Cardiac fibroblast (primary cell): ENCODE measurements at places on chromosomes 6 and 20.

GRCh38 chr20:22312744-22313346 lies 271.5 kb downstream of the FOXA2 start:
- peak; percentile 55 for DNase-seq

DNA sequence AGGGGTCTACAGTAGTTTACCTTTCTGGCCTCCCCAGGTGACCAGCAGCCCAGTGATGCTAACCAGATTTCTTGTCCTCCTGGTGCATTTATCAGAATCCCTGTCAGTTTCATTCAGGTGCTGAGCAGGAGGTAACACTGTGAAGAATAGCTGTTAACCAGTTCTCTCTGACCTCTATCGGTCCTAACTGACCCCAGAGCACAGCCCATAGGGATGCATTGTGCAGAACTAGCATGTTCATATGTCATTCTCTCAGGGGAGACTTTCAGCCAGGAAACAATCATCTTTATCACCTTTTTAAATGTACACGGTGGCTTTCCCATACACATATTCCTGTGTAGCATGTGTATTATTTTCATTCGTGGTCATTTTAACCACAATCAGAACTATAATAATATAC lies 49.9 kb downstream of the CNR1 start:
- no peak for DNase-seq

DNA sequence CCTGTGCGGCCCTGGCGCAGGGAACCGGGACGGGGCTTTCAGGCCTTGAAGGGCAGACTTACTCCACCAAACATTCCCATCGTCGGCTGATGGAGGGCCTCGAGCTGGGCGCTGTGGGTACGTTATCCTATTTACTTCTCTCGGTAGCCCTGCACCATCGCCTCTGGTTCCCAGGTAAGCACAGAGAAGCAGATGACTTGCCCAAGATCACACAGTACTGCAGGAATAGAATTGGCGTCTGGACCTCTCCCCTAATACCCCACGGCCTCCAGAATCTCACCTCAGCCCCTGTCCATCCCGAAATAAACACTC lies 46.4 kb downstream of the PDYN start:
- DNase-seq, result no peak

GRCh38 chr6:168273441-168274036 lies 46.0 kb downstream of the DACT2 start:
- no peak for DNase-seq

GRCh38 chr6:81771097-81771496 lies 18.6 kb upstream of the TENT5A start:
- DNase-seq, result no peak

DNA sequence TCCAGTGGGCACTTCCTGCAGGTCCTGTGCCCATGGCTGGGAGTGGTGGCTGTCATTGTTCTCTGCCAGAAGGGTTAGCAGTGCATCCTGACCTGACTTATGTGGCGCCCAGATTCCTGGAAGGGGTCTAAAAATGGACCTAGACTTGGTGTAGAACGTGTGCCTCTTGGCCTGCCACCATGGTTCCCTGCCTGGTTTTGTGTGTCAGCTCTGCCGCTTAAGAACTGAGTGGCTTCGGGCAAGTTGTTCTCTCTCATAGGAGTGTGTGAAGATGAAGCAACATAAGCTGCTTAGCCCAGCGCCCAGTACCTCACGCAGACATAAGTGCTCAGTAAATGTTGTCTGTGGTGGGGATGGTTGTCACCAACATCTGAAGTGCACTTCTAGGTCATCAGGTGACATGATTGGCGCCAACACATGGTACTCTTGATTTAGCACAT lies 52.1 kb downstream of the PTPN1 start:
- DNase-seq, result no peak

GRCh38 chr20:22920898-22921297 lies 114.2 kb upstream of the SSTR4 start:
- no peak for DNase-seq

GRCh38 chr6:26156105-26156849 lies 69.0 kb downstream of the HFE start:
- DNase-seq, result peak; percentile 90

DNA sequence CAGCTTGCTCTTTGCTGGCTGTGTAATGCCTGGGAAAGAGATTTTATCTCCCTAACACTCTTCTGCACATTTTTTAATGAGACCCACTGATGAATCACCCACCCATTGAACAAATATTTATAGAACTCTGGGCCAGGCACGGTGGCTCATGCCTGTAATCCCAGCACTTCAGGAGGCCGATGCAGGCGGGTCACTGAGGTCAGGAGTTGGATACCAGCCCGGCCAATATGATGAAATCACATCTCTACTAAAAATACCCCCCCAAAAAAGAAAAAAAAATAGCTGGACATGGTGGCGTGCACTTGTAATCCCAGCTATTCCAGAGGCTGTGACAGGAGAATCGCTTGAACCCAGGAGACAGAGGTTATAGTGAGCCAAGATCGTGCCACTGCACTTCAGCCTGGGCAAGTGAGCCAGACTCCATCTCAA lies 82.1 kb upstream of the SIRPA start:
- DNase-seq, result peak; percentile 91

DNA sequence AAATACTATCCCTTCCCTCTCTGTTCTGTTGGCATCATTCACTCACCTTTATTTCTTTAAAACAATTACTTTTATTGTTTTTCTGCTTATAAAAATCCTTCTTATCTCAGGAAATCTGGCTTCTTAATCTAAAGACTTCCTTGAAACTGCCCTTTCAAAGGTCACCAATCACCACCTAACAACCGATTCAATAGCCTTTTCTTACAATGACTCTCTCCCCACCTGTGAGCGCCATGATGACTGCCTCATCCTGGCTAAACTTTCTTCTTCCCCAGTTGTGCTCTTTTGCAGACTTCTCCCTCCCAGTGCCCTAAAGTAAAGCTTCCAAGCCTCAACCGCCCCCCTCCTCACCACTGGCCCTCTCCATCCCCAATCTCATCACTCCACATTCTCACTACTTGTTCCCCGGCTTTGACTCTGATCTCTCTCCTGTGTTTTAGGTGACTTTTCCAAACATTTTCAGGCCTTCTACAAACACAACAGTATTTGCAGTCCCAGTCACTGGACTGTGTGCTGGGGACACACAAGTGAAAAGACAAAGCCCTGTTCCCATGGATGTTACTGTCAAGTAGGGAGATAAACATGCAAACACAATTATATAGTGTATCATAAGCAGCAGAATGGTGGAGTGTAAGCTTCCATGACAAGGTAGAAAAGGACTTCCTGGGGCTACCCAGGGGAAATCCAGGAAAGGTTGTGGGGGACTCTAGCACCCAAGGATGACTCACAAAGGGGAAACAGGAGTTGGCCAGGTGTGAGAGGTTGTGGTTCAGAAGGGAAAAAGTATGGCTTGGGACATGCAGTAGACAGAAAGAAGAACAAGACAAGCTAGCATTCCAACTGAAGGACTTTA lies 12.8 kb downstream of the NHSL1 start:
- DNase-seq, result no peak

DNA sequence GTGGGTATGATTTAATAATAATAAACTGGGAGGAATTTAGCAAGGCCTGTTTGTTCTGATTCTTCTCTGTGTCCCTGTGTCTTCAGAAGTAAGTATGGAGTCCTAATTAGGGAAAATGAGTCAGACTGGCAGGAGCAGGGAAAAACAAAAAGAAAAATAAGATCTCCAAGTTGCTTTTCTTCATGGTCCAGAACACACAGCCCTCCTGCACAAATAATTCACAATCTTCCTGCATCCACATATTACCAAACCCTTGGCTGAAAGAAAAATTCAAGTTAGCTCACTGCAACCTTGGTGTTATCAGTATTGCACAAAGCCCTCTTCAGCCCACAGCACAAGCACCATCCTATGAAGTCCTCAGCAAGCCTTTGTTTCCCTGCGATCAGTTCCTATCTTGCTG lies 142.0 kb upstream of the LAMA2 start:
- no peak for DNase-seq

GRCh38 chr20:5327356-5327755 lies 10.6 kb upstream of the PROKR2 start:
- no peak for DNase-seq

GRCh38 chr6:4344317-4344899 lies 209.0 kb upstream of the ECI2 start:
- DNase-seq, result no peak

- peak; percentile 18 for DNase-seq
These were observed 6.0 kb downstream of the HSF2 start for GRCh38 chr6:122405417-122405816.

DNA sequence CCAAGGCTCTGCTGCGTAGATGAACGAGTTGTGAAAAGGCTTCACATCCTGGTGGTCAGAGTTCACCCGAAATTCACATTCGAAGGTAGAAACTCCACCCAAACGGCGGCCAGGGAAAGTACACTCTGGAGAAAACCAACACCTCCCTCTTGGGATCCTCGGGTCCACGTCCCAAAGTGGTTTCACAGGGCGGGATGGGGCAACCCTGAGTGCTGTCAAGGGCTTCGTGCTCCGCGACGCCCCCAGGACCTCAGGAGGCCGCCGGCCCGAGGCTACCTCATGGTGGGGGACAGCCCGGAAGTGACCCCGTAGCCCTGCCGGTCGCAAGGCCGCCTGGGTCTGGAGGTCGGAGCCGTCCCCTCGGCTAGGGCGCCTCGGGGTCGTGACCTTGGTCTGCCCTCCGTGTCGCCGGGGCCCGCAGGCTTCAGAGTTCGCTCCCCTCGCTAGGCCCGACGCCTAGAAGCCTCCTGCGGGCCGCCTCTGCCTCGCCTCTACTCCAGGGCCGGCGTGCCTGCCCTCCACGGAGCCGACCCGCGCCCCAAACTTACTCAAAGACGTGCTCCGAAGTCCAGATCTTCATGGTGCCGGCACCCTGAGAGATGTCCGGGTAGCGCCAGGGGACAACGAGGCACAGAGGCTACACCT lies at the start of gene PRELID3B:
Gene PRELID3B, minus strand, starts transcription at position 636 of the 645 bp plus-strand sequence. Its CDS starts 56 bp downstream, at position 580.
- peak; percentile 22 for DNase-seq

DNA sequence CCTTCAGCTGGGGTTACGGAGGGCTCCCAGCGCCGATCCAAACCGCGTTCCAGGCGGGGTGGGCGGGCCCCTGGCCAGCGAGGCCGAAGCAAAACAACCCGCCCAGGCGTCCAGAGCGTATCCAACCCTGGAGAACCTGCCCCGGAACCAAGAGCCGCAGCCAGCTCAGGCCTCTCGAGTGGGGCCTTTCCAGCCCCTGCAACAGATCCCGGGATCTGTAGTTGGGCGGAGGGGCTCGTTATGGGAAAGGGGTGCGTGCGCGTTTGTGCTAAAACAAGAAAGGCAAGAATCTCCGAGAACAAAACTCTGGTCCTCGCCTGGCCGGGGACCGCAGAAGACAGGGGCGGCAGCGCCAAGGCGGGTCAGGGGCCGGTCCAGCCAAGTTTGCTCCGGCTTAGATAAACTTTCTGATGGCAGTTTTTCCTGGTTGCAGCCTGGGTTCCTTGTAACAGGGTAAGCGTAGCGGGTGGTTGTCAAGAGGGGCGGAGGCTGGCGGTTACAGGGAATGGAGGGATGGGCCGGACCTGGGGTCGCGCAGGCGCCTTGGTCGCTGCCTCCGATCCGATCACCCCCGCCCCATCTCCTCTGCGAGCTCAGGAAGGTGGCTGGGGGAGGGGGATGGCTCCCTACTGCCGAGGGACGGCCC lies 448 bp upstream of the RIN2 start:
- peak; percentile 97 for DNase-seq

- peak; percentile 61 for DNase-seq
These were observed 53.7 kb downstream of the BMP7 start for GRCh38 chr20:57212534-57213276.

DNA sequence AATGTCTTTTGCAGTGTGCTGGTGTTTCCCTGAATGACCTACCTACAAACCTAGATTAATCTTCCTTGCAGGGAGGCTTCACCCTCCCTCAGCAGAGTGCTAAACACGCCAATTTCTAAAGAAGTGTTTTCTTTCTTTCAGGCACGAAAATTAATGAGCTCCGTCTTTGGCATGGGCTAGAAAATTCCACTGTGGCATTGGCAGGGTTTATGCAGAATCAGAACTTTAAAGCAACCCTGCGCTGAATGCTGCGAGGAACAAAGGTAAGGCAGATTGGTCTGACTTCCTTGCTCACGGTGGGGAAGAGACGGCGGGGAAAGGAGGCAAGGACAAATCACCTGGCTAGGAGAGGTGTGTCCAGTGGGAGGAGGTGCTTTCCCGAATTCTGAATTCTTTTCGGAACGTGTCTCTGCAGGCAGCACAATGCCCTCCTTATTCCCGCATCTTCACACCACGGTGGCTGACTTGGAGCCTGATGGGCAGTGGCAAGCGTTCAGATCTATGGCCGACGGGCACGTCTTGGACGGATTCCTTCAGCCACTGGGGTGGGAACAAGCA lies 6.2 kb upstream of the BANF2 start:
- DNase-seq, result no peak

DNA sequence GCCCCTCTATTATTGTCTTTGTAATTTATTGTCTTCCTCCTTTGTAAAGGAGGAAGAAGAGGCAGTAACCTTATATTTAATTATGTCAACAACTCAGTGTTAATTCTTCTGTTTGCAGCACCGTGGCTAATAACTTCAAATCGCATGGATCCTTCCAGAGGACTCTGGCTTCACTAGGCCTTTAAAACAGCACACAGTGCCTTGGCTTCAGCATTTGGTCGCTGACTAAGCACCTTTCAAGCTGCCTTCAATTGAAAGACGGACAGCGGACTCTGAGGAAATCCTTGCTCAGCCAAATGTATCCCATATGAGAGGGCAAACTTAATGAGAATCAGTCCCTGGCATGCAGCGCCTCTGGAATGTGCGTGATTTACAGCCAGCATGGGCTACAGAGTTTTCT lies 64.2 kb downstream of the SGK1 start:
- peak; percentile 43 for DNase-seq

DNA sequence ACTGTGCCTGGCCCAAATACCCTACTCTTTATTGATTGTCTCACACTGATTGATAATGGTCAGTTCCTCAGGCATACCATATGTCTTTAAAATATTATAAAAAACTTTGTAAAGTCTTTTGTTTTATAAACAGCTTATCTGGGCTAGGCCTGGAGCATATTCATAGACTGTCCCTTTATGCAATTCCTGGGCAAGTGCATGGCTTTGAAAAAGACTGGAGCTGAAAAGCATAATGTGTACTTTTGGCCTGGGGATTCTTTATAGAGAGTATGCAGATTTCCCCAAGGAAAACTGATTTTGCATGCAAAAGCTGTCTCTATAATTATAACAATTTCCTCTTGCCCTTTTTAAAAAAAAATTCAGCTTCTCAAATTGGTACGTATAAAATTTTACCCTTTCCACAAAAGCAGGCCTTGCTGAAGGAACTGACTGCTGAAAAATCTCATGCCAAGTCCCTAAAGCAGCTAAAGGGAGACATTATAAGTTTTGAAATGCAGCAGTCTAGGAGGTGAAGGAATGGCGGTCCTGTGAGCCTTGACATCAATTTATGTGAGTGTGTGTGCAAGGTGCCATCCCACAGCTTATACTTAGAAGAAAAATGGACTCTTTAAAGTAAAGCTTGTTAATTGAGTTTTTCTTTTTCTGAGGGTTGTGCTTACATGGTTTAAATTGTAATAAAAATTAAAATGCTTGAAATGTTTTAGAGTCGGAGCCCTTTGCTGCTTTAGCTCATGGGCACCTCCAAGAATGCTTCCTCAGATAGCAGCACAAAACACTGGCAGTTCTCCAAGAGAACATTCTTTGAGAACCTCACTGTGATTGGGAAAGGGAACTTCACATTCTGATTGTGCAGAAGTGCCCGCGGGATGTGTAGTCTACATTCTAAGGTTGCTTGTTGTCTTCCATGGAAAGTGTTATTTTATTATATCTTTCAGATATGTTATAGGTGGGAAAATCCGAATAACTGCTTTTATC lies 43.9 kb downstream of the PLCB4 start:
- DNase-seq, result peak; percentile 68
